ENCODE measurements at places on chromosomes 13 and 19.

DNA sequence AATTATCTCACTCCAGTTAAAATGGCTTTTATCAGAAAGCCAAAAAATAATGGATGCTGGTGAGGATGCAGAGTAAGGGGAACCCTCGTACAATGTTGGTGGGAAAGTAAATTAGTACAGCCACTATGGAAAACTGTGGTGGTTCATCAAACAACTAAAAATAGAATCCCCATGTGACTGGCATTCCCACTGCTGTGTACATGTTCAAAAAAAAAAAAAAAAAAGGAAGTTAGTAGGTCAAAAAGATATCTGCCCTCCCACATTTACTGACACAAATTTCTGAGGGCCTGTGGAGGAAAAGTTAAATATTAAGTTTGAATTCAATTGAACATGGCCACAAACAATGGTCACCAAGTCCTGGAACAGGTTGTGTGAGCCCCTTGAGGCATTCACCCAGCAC lies 9.8 kb upstream of the ZSCAN5A start:
- DNase-seq: no peak

DNA sequence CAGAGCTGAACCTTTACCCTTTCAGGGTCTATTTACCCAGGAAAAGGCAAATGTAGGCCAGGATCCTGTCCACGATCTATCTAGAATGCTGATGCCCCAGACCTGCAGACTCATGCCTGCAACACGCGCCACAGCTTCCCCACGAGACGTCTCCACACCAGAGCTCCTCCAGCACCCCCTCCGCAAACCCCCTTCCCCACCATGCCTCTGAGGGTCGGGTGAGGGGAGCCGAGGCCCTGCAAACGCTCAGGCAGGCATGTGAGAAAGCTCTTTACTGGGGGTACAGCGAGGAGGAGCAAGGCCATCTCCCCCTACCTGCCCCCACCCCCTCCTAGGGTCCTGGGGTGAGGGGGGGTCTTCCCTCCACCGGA lies 8.9 kb downstream of the DYRK1B start:
- no peak for DNase-seq

- DNase-seq: no peak
These were observed 45.5 kb downstream of the IER2 start for GRCh38 chr19:13195678-13196077.

- DNase-seq: no peak
These were observed 6.0 kb upstream of the ZNF738 start for GRCh38 chr19:21352830-21353229.

GRCh38 chr19:40625406-40626120 lies 24.4 kb downstream of the LTBP4 start:
- DNase-seq: no peak

- DNase-seq: no peak
These were observed 764.4 kb downstream of the LIG4 start for GRCh38 chr13:107450931-107451330.

DNA sequence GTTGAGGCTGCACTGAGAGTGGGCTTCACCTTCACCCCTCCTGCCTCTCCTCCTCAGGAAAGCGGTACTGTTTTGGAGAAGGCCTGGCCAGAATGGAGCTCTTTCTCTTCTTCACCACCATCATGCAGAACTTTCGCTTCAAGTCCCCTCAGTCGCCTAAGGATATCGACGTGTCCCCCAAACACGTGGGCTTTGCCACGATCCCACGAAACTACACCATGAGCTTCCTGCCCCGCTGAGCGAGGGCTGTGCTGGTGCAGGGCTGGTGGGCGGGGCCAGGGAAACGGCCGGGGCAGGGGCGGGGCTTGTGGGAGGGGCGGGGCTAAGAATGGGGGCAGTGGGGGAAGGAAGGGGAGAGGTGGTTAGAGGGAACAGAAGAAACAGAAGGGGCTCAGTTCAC lies 7.5 kb downstream of the CYP2A13 start:
- no peak for DNase-seq

GRCh38 chr19:10816691-10817090 lies 19.3 kb downstream of the TMED1 start:
- no peak for DNase-seq

DNA sequence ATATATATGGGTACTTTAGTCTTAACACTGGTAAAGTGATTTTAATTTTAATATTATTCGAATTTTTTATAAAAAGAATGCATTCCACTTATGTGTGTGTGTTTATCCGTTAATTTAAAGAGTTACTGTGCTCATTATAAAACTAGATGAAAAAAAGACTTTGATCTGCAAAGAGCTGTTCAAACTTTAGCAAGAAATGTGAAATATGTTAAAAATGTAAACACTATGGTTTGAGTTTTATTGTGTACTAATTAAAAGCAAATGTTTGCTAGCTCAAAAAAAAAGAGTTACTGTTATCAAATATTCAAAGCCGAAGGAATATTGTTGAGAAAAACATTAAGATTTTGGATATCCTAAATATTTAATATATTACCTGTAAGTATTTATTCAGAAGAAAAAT lies 34.5 kb downstream of the UFM1 start:
- DNase-seq: no peak

DNA sequence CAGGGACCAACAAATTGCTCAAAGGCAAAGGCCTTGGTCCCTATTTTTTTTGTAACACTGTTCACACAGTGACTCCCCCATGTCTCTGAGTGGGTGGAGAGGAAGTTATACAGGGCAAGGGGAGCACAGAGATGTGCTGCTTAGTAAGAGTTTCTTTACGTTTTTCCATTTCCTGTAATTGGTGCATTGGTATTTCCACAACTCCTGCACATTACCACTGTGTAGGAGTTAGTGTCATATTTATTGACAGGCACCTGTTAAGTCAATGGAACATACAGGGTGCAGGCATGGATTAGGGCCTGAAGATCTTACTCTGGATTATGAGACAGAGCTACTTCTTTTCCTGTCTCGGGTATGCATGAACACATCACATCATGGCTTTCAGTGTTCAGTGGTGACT lies 45.2 kb downstream of the SOX21 start:
- no peak for DNase-seq

DNA sequence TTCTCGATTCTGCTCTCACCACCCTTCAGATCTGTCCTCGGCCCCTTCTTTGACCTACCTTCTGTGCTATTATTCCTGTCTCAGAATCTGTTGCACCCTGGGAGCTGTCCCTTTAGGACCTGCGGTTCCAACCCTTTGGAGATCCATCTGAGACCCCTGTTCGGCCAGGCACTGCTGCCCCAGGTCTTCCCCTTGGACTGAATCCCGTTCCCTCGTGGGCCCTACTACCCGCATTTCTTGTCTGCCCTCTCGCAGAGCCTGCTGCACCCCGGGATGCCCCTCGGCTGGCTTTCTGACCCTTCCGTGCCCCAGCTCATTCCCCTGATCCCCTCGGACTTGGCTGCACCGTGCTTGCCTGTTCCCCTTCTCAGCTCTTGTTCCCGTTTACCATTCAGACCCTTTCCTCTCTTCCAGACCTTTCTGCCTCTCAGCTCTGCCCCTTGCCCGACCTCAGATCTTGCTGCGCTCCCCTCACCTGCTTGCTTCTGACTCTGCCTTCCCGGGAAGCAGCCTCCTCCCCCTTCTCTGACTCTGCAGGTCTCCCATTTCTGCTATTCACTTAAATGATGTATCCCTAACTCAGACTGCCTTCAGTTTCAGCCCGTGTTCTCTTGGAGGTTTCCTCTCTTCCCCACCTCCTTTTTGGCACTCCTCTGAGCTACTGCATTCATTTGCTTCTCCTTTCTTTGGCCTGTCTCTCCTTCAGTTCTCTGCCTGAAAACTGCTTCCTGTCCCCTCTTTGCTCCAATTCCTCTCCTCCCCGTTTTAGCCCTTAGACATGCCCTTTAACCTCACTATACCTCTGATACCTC lies 1.1 kb downstream of the ARHGAP35 start:
- no peak for DNase-seq

DNA sequence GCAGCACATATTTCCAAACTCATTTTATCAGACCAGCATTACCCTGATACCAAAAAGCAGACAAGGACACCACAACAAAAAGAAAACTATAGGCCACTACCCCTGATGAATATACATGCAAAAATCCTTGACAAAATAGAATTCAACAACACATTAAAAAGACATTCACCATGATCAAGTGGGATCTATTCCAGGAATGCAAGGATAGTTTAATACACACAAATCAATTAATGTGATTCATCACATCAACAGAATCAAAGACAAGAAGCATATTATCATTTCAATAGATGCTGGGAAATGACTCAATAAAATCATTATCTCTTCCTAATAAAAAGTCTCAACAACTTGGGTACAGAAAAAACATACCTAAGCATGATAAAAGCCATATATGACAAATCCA lies 11.2 kb downstream of the ZNF347 start:
- no peak for DNase-seq

GRCh38 chr13:50511877-50512341 lies 331.6 kb downstream of the DLEU7 start:
- no peak for DNase-seq

GRCh38 chr13:69565334-69565733 lies 542.3 kb upstream of the ATXN8OS start:
- DNase-seq: no peak

- no peak for DNase-seq
These were observed 15.3 kb downstream of the ZBTB7A start for GRCh38 chr19:4051175-4052101.
